ENCODE measurements at places on chromosomes 12 and 14. TPM values are rescaled to one million over a fixed set of nuclear protein-coding genes. Genes with fewer than 3 reads are reported as not detected.

DNA sequence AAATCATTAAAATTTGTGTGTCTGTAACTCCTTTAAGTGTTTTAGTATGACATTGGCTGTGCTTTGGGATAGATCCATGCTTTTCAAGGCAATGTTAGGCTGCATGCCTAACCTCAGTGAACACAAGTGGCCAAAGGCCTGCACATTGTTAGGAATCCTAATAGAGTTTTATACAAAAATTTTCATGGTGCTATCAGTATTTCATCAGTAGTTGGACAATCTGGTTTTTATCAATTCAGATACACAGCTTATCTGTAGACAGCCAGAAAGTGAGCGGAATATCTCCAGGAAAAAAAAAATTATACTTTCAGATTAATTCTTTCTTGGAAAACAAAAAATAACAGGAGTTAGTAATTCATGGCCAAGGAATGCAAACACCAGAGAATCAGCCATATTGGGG lies 324.0 kb upstream of the PDE3A start:
- no peak for DNase-seq

DNA sequence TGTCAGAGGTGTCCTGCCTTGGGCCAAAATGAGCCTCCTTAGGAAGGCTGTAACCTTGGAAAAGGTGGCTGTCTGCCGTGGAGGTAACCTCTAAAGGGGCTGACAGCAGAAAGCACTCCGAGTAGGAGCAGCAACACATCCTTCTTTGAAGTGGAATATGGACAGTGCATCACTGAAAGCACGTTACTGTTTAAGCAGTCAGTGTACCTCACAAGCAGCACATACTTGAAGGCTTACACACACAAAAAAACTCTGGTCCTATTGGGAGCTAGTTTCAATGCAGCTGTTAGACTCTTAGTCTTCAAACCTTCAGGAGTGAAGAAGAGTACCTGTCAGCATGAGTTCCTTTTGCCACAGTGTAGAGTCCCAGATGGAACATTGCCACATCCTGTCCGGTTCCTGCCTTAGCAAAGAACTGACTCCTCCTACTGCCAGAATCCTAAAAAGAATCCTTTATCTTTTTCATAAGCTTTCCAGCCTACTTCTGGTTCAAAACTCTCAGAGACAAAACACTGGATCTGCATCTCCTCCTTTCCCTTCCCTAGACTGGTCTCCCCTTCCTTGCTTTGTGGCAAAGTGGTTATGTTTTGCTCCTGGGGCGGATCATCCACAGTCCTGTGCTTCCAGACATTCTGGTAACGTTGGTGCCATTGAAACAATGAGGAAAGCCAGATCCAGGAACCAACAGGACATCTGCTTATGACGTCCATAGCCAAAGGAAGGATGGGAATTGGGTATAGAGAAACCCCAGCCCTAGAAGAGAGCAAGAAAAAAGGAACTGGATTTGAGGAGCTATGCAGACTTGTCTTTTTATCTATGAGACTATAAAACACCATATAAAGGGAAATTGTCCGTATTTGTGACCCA lies 8.5 kb upstream of the MDM1 start:
- DNase-seq = no peak

PTPRB gene
- not detected for total RNA-seq

GRCh38 chr14:99047441-99048031 lies 224.5 kb downstream of the BCL11B start:
- no peak for DNase-seq

ANO2 gene
- total RNA-seq = not detected

- DNase-seq = no peak
Measured at GRCh38 chr14:100717386-100717785, 9.3 kb upstream of the DLK1 start.

GRCh38 chr12:48615681-48616080 lies 45.8 kb upstream of the LALBA start:
- DNase-seq = no peak

DNA sequence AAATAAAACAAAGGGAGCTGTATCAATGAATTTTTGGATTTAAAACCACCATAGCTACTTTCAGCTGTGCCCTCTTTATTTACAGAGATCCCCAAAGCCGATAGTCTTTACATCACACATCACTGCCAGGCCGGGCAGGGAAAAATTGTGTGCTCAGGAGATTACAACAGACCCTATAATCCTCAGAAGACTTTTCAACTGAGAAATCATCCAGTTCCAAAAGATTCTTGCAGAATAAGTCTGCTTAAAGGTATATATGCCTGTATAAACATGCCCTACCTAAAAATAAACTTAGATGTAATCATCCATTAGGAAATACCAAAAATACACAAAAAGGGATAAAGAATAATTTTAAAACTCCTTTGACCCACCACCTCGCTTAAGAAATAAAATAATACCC lies 70.1 kb upstream of the MAP1LC3B2 start:
- no peak for DNase-seq

DNA sequence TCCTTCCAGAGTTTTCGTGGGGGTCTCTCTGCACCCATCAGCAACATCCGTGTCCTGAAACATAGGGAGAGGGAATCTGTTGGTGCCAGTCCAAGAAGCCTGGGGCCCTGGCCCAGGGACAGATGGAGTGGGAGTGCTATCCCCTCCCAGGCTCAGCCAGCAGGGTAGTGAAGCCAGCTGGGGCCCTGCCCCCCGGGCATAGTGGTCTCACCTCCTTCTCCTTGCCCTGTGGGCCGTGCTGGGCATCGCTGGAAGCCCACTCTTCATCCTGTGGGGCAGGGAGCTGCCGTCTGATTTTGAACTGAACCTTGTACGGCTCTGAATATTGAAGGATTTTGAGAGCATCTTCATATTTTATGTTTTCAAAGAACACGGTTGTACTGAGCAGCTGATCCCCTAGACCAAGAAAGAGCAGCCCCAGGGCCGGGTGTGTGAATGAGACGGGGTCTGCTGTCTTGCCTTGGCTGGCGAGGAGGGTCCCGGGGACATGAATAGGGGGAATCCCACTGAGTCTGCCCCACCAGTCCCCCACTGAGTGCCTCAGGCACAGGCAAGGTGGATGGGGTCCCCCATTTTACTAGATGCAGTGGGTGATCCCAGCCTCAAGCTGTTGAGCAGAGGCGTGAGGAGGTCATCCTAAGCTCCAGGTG lies 23.3 kb downstream of the AHNAK2 start:
- no peak for DNase-seq

DNA sequence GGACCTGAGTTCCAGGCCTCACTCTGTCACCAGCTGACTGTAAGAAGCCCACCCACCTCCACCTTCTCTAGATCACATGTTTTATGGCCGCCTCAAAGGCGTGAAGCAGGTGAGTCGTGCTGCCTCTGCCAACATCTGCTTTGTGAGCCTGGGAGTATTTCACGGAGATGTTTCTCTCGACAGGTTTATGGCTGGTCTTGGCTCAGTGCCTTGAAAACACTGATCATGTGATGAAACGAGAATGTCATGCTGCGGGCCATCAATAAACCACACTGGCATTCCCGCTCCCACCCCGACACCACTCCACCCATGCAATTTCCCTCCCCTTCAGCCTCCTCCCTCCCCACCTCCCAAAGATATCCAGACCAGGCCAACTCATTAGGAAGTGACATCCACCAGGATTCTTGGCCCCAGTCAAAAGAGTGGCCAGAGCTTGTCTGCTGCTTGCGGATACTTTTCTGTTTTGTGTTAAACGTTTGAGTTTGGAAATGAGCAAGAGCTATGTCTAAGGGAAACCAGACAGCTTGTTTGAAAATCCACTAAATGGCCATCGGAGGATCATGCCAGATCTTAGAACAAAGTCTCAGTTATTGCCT lies 53.8 kb upstream of the NTF3 start:
- DNase-seq = no peak

CLEC6A gene
- total RNA-seq = not detected

DNA sequence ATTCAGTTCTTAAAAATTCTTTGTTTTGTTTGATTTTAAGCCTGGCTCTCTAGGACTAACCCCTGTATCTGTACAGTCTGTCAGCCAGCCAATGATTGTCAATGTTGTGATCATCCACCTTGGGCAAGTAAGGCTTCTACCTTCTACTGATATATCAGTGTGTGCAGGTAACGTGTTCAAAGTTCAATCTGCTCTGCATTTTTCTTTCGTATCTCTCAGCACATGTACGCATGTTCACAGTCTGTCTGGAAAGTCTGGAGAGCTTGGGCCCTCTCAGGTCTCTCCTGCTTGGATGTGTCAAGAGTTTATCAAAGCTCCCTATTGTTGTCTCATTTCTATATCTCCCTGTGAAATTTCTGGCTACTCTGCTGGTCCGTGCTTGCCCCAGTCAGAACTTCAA lies 138.6 kb upstream of the VRK1 start:
- DNase-seq = no peak

GRCh38 chr14:75011356-75011994 lies 8.8 kb downstream of the EIF2B2 start:
- no peak for DNase-seq

- no peak for DNase-seq
Measured at GRCh38 chr14:101098641-101099040, 195.1 kb upstream of the RTL1 start.

KRT86 gene
- 0.18 TPM for total RNA-seq

- DNase-seq = no peak
Measured at GRCh38 chr12:122423258-122424165, 1.0 kb upstream of the CLIP1 start.

DNA sequence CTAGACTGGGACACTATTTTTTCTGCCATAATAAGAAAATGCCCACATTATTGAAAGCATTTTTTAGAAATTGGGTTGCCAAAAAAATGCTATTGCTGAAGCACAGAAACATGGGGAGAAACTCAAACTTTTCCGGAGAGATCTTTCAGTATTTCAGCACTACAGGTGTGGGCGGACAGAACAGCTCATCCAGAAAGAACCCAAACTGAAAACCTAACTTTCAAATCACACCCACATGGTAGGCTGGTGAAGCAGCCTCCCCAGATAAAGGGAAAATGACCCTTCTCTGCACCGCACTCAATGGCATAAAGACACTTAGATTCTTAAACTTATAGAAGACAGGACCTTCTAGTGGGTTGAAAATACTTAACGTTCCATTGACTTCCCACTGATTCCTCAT lies 62.3 kb upstream of the TMPO start:
- no peak for DNase-seq

LALBA gene
- not detected for total RNA-seq

- DNase-seq = no peak
Measured at GRCh38 chr14:98350213-98350612, 921.8 kb downstream of the BCL11B start.

- DNase-seq = no peak
Measured at GRCh38 chr12:76787689-76788088, 23.8 kb downstream of the ZDHHC17 start.

DNA sequence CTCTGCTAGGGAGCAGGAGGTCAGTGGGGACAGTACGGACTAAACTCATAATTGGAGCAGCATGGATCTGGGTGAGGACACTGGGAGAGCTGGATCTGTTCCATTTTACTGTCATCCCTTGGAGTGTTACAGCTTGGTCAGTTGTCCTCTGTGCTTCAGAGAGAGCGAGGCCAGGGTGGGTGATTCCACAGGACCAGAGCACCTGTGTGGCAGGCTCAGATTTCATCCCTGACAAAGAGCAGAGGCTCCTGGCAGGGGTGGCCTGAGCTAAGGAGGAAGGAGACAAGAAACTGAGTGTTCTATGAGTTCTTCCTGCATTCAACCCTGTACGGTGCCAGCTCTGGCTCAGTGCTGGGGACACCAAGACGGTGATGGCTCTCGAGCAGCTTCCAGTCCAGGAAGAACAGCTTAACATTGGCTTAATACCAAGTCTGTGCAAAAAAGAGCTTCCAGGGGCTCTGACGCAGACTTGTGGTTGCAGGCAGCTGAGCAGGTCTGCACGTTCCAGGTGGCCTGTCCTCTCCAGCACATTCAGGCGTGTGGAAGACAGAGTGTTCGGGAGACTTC lies 8.4 kb upstream of the PGF start:
- no peak for DNase-seq

RABGGTA gene
- total RNA-seq = 34.3 TPM

DNA sequence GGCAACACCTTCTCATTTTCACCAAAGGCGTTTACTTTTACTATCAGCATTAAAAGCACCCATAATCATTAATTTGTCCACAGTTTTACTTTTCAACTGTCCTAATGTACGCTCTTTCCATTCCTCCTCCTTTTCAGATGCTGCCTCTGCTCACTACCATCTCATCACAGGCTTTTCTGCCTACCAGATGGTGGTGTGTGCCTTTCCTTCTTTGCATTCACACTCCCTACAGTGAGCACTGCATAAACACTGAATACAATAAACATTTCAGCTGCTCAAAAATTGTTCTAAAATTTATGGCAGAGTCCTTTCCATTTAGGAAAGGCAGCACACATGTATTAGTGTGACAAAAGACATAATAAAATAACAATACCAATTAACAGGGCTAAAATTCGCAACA lies 435.7 kb downstream of the GXYLT1 start:
- DNase-seq = no peak

DNA sequence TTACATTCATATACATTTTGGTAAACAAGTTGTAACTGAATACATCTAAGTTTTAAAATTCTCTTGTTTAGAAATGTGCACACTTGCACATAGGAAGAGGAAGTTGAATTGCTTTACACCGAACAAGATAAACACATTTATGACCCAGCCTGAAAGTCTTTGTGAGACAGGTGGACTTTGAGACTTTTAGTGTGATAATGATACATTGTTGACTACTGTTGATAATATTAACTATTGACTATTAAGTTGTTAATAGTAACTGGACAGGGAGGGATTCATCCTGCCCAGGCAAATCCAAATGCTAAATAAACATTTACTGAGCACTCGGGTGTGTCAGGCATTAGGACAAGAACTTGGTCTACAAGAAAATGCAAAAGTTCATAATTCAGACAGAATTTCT lies 68.0 kb downstream of the AVPR1A start:
- no peak for DNase-seq

CCND2 gene
- total RNA-seq = 862 TPM

CLEC4E gene
- total RNA-seq = not detected

DNA sequence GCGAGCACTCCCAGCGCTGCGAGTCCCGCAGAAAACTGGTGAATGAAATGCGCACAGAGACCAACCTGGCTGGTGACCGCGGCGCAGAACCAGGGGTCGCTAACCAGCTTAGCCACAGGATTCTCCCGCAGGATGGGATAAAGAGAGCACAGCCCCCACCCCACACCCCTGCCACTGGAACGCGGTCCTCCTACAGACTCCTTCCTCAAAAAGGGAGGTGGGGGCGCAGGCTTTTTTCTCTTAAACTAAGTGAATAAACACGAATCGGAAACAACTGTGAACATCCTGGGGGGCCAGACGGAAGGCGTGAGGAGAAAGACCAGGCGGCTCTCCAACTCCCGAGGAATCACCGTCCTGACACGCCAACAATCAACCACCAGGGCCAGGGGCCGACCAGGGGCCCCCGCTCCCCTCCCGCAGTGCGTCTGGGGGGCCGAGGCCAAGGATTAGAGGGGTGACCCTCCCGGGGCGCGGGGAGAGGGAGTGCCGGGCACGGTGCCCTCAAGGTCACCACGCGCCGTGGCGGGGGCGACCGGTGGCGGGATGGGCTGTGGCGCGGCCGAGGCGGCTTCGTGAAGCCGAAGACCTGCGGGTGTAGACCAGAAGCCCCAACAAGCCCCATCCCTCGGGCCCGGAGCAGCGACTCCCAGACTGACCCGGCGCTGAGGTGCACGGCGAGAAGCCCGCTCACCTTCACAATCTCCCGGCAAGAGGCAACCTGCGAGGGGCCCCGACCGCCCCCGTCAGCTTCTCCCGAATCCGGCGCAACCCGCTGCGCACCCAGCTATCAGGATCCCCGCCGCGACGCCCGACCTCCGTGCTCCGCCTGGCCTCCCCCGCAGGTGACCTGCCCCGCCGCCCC lies 704 bp downstream of the ATP2B1 start:
- DNase-seq = peak; percentile 61

Measured in activated CD8-positive, alpha-beta memory T cell treated with anti-CD3 and anti-CD28 coated beads, Interleukin-2, amount 10 ng/mL, durations not matched to agents 7 days and 5 days (primary cell).